ENCODE measurements at places on chromosomes 11 and 22.

DNA sequence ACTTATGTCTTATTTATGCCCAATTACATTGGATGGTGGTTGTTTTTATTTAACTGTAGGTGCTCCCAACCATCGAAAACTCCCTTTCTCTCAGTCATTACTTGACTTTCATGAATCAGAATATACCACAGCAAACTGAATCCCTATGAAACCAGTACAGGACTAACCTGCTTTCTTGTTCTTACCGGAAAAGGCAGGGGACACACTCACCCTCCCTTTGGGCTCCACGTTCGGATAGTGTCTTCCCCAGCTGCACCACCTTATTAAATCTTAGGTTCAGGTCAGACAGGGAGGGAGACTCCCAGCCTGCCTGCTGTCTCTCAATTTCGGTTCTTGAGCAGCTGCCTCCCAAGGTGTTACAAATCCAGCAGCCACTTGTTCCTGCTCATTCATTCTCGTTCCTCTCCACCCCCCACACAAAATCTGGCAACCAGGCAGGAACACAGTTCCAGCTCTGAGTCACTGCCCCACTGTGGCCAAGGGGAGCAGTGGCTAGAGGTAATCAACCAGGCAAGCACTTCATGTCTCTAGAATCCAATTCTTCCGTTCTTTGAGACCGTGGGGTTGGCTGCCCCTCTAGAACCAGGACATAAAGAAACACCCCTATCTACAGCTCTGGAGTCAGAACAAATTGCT is 133.0 kb downstream of the PLEKHA7 start:
- peak; percentile 83 for DNase-seq

- DNase-seq, result no peak
These were observed 90.4 kb downstream of the GRIA4 start for GRCh38 chr11:105700271-105700670.

GRCh38 chr11:132205006-132205405 is 834.6 kb downstream of the NTM start:
- DNase-seq, result no peak

GRCh38 chr11:64176751-64177150 is 9.2 kb upstream of the STIP1 start:
- DNase-seq, result no peak

DNA sequence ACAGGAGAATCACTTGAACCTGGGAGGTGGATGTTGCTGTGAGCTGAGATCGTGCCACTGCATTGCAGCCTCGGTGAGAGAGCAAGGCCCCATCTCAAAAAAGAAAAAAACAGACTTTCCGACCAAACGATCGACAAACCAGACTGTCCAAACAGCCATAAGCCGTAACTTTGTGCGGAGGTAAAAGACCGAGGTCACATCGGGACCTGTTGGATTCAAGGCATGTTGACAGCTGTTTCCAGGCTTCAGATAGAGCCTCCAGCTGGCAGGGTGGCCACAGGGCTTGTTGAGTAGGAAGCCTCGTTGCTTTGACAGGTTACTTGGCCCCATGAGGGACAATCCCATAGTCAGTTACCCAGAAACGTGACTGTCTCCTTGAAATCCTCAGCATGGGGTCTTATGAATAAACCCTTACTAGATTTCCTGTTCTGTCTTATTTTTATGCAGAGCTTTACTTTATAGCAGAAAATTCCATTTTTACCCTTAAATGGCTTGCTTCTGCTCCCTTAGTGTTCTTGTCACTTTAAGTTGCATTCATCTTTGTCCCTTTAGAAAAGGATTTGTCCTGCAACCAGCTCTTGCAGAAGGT is 22.3 kb downstream of the PPARA start:
- no peak for DNase-seq

DNA sequence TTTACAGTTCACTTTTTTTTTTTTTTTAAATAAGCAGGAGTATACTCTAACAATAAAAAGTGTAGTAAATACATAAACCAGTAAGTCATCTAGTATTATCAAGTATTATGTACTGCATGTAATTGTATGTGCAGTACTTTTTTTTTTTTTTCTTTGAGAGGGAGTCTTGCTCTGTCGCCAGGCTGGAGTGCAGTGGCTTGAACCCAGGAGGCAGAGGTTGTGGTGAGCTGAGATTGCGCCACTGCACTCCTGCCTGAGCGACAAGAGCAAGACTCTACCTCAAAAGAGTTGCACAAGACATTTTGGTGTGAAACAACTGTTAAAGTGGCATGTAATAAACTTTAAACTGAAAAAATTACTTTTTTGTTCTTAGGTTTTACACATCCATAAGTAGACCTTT is 16.7 kb downstream of the BCL2L13 start:
- DNase-seq, result no peak

- no peak for DNase-seq
These were observed 52.1 kb downstream of the PLEKHA7 start for GRCh38 chr11:16962146-16962545.

GRCh38 chr11:27279460-27279859 is 83.6 kb downstream of the CCDC34 start:
- no peak for DNase-seq

DNA sequence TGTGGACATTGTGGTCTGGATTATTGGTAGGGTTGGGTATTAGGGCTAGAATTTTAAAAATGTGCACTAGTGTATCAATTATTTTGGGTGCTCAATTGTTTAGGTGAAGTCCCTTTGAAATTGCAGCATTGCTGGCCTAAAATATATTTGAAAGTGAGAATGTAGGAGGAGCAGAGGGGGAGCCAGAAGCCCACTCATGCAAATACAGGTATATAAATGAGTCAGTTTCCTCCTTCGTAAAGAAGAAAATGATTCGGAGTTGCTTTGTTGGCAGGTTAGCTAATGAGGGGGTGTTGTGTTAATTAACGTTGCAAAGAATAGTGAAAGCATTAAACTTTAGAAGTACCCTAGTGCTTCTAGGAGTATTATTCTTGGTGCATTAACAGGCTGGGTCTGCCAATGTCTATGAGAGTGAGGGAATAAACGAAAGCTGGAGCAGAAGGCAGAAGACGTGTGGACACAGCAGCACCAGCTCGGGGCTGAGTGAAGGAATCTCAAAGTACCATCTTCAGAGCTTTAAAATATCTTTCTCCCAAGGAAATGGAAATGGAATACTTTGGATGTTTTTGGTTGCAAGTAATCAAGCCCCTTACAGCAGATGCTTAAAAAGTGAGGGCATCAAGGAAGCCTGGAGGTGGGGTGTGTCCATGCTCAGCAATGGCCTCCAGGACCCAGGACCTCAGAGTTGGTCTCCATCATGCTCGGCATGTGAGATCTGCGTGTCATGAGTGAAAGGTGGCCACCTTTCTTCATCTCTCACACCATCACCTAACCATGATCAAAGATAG is 522.9 kb downstream of the NTM start:
- no peak for DNase-seq
